ENCODE measurements at places on chromosomes 3 and 15.

DNA sequence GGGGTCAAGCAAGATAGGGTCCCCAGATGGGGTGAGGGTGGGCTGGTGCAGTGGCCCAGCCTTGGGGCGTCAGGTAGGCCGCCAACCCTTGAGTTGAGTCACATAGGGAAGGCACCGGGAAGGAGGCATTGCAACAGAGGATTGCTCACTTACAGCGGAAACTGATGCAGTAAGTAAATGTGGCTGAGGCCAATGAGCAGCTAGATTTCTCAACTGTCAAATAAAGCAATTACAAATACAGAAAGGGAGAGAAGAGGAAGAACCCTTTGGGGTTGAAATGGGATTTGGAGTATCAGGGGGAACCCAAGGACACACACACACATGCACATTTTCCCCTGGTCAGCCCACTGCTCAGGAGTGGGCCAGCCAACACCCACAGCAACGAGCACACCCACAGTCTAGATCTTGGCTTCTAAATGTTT, 44.0 kb downstream of the CHSY1 start:
- no peaks in the 10 kb centered on the region for H3K36me3 ChIP-seq
- H3K4me3 ChIP-seq = no peak overlapping the region
- H3K27me3 ChIP-seq = no peaks in the 10 kb centered on the region
- H3K4me1 ChIP-seq = peaks cover 82% of the 10 kb centered on the region
- DNase-seq = peak; percentile 98

DNA sequence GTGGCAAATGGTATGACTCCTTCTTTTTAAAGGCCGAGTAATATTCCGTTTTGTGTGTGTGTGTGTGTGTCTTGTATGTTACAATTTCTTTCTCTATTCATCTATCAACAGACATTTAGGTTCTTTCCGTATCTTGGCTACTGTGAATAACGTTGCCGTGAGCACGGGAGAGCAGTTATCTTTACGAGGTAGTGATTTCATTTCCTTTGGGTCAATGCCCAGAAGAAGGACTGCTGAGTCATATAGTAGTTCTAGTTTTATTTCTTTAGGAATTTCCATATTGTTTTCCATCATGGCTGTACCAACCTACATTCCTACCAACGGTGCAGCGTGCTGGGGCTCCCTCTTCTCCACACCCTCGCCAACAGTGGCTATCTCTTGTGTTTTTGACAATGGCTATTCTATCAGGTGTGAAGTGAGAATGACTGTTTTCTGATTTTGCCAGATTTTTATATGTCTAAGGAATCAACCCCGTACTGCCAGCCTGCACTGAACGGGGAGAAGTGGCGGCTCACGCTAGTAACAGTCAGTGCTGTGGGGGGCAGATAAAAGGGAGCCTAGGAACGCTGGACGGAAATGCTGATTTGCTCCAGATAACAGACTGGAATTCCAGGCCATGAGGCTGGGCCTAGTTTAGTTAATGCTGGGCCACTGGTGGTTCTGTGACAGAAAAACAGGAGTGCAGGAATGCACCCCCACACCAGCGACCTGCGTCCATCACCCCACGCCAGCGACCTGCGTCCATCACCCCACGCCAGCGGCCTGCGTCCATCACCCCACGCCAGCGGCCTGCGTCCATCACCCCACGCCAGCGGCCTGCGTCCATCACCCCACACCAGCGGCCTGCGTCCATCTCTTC, 168.1 kb downstream of the XXYLT1 start:
- peak overlapping the region; percentile 99 for H3K27ac ChIP-seq
- H3K27me3 ChIP-seq = no peaks in the 10 kb centered on the region
- peak overlapping the region; percentile 47 for H3K4me3 ChIP-seq
- peak; percentile 87 for DNase-seq

DNA sequence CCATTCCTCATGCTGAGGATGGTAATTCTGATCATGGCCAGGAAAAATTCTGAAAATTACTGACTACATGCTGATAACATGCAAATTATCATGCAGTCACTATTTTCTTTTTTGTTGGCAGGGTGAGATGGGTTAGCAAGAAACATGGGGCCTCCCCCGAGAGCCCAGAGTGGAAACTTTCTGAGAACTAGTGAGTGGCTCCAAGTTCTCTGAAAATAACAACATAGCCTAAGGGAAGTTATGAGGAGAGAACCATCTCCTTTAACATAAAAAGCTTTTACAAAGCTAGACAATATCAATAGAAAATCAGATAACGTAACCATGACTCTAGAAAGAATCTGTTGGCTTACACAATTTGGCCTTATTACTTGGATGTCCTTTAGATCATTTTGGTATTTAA, 254.2 kb downstream of the PLOD2 start:
- H3K4me3 ChIP-seq = no peak overlapping the region
- H3K27me3 ChIP-seq = no peaks in the 10 kb centered on the region
- H3K4me1 ChIP-seq = no peaks in the 10 kb centered on the region

GRCh38 chr15:26805470-26805869, 32.6 kb upstream of the GABRB3 start:
- no peak overlapping the region for H3K4me3 ChIP-seq
- H3K27me3 ChIP-seq = no peaks in the 10 kb centered on the region
- no peak for DNase-seq
- H3K36me3 ChIP-seq = no peaks in the 10 kb centered on the region
- no peak overlapping the region for H3K27ac ChIP-seq

- H3K36me3 ChIP-seq = no peaks in the 10 kb centered on the region
- H3K27ac ChIP-seq = no peak overlapping the region
- DNase-seq = no peak
These were observed 231.4 kb downstream of the TIGIT start for GRCh38 chr3:114525278-114525677.

- no peak overlapping the region for H3K4me3 ChIP-seq
- no peak for DNase-seq
- no peak overlapping the region for H3K27ac ChIP-seq
- H3K4me1 ChIP-seq = no peaks in the 10 kb centered on the region
These were observed 46.2 kb downstream of the GADL1 start for GRCh38 chr3:30848087-30848779.

DNA sequence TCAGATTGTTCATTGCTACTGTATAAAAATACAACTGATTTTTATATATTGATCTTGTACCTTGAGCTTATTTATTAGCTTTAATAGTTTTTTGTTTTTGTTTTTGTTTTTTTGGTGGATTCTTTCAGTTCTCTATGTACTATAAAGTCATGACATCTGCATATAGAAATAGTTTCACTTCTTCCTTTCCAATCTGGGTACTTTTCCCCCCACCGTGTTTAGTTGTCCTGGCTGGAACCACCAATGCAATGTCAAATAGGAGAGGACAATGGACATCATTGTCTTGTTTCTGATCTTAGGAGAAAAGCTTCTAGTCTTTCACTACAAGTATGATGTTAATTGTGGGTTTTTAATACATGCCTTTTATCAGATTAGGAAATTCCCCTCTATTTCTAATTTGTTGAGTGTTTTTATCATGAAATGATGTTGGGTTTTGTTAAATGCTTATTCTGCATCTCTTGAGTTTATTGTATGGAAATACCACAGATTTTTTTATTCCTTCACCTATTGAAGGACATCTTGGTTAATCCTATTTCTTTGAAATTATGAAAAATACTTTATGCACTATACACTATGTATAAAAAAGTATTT, 2.8 kb upstream of the XCR1 start:
- peak; percentile 22 for DNase-seq
- no peak overlapping the region for H3K27ac ChIP-seq
- no peak overlapping the region for H3K4me3 ChIP-seq
- no peaks in the 10 kb centered on the region for H3K27me3 ChIP-seq

- no peak overlapping the region for H3K4me3 ChIP-seq
- no peak overlapping the region for H3K27ac ChIP-seq
These were observed 2.5 kb downstream of the HACD2 start for GRCh38 chr3:123582315-123582714.

GRCh38 chr3:196624067-196624790, 15.3 kb upstream of the NRROS start:
- H3K4me1 ChIP-seq = peaks cover 97% of the 10 kb centered on the region
- H3K27me3 ChIP-seq = no peaks in the 10 kb centered on the region
- H3K4me3 ChIP-seq = peak overlapping the region; percentile 18
- H3K27ac ChIP-seq = peak overlapping the region; percentile 98
- DNase-seq = peak; percentile 91

DNA sequence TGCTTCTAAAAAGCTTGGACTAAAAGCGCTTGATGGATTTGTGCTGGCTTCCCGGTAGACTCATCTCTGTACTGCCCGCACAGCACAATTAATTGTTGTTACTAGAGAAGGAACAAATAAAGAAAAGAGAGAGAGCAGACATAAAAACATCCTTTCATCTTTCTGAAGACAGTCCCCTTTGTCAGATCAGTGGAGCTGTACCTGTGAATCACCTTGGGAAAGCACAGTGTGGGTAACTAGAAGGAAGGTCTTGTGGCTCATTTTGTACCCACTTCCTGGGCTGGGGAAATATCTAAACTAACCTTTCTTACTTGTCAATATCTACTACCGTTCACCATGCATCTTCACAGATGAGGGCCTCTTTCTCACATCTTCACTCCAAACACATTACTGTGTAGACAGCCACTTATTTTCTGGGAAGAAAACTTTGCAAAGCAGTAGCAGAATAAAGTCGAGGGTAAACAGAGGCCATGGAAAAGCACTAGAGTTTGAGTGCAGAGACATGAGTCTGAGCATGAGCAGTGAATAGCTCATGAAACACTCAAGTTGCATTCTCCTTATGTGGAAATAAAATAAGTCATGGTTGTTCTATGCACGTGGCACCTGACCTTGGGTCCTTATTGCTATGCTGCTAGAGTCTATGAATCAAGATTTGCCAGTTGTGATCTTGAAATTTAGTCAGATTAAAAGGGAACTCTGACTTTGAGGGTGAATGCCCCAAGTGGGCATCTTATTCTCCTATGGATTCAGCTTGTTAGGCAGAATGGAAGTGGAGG, 169.3 kb downstream of the LPP start:
- no peaks in the 10 kb centered on the region for H3K4me1 ChIP-seq
- no peak overlapping the region for H3K4me3 ChIP-seq
- no peaks in the 10 kb centered on the region for H3K27me3 ChIP-seq
- peaks cover 6% of the 10 kb centered on the region for H3K36me3 ChIP-seq
- no peak for DNase-seq
- no peak overlapping the region for H3K27ac ChIP-seq

DNA sequence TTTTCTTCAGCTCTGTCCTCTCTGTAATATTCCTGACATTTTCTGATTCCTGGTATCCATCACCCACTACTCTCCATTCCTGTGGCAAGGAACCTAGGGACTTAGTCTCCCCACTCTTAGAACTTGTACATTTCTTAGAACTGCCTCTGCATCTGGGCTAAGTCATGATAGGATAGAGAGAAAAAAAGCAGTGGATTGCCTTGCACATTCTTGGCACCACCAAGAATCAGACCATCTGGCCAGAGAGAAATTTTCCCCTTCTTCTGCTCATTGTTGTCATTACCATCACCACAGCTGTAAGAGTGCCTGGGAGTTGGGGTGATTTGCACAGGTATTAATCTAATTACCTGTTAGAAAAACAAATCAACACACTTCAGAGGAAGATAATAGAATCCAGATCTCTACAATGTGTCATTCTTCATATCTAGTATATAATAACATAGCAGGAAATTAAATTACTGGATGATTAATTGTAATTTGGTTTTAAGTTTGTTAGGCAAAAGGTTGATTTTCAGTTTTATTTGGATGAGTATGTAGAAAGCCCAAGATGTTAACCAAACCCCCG, 264.8 kb upstream of the ZPLD1 start:
- DNase-seq = no peak
- no peaks in the 10 kb centered on the region for H3K4me1 ChIP-seq
- H3K36me3 ChIP-seq = no peaks in the 10 kb centered on the region
- H3K4me3 ChIP-seq = no peak overlapping the region
- no peaks in the 10 kb centered on the region for H3K27me3 ChIP-seq
- H3K27ac ChIP-seq = no peak overlapping the region

- H3K4me1 ChIP-seq = peaks cover 5% of the 10 kb centered on the region
- no peak for DNase-seq
- no peaks in the 10 kb centered on the region for H3K36me3 ChIP-seq
- H3K4me3 ChIP-seq = no peak overlapping the region
These were observed 18.0 kb downstream of the TMEM44 start for GRCh38 chr3:194615226-194615625.

DNA sequence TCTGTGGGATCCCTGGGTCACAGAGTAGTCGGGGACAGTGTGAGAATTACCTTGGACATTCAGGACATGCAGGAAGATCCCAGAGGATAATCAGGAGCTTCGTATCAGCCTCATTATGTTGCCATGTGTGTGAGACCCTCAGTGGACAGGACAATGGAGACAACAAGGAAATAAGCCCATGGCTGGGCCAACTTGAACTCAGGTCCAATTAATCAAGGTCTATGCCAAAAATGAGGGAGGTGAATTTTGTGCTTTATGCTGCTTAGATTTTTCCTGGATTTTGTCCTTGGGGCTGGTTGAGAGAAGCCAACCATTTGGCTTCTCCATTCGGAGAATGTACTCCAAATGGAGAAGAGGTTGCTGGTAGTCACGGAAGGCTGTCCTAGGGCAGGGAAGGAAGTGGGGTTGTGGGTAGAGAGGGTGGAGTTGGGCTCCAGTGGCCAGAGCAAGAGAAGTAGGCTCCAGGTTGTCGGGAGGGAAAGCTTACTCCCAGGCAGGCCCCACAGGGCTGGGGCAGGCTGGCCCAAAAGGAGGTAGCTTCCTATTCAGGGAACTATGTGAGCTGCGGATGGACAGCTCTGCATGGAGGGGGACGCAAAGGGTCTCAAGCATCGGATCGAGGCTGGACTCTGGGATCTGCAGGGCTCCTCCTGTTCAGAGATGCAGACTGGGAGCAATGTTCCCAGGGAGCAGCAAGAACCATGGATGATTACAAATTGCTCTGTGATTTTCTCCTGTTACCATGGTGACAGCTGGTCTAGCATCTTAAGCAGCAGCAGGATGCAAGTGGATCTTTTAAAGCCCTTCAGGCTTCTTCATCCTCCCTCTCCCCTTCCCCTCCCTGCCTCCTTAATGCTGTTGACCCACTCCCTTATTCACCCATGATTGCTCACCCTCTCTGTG, 91.1 kb downstream of the WNT7A start:
- H3K36me3 ChIP-seq = no peaks in the 10 kb centered on the region
- no peak overlapping the region for H3K27ac ChIP-seq
- H3K4me1 ChIP-seq = no peaks in the 10 kb centered on the region

GRCh38 chr3:159418571-159419526, 569.8 kb upstream of the IL12A start:
- DNase-seq = no peak
- H3K36me3 ChIP-seq = no peaks in the 10 kb centered on the region
- no peaks in the 10 kb centered on the region for H3K27me3 ChIP-seq
- H3K4me3 ChIP-seq = no peak overlapping the region
- no peaks in the 10 kb centered on the region for H3K4me1 ChIP-seq
- H3K27ac ChIP-seq = no peak overlapping the region

GRCh38 chr3:82311901-82312300, 550.5 kb upstream of the GBE1 start:
- no peaks in the 10 kb centered on the region for H3K4me1 ChIP-seq
- H3K36me3 ChIP-seq = no peaks in the 10 kb centered on the region
- H3K27me3 ChIP-seq = no peaks in the 10 kb centered on the region

Data from CD14-positive monocyte (primary cell).